ENCODE measurements at places on chromosomes 13 and 19.
A peak's percentile ranks its signal among the peaks of the same experiment; 100 is the strongest.

- H3K4me1 ChIP-seq, result peaks cover 21% of the 10 kb centered on the region
- H3K27ac ChIP-seq, result no peak overlapping the region
Observed at GRCh38 chr19:48466561-48467325, 2.4 kb upstream of the CYTH2 start.

DNA sequence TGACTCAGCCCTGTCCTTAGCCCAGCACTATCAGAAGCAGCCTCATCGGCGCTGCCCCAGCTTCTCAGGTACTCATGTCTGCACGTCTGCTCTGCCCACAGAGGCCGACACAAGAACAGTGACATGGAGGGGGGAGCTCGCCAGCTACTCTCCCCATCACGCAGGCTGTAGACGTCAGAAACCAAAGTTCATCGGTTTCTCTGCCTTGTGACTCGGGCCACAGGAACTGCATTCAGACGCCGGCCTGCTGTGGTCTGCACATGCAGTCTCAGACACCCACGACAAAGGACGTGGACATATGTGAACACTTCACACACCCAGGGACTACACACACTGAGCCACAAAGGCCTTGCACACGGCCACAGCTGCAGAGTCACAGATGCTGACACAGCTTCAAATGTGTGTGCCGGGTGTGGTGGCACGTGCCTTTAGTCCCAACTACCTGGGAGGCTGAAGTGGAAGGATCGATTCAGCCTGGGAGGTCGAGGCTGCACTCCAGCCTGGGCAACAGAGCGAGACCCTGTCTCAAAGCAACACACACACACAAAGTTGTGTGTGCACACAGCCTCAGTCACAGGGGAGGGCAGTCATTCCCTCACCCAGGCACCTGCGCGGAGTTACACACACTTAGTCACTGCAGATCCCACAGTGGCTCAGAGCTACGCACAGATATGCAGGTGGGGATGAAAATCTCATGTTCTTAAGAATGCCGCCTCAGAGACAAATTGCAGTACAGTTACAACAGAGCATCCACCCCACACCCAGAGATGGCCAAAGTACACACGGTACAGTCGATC, 4.9 kb upstream of the ZFP36 start:
- peak overlapping the region; percentile 95 for H3K27ac ChIP-seq
- peaks cover 84% of the 10 kb centered on the region for H3K4me1 ChIP-seq
- H3K27me3 ChIP-seq, result no peaks in the 10 kb centered on the region
- H3K4me3 ChIP-seq, result peak overlapping the region; percentile 80

DNA sequence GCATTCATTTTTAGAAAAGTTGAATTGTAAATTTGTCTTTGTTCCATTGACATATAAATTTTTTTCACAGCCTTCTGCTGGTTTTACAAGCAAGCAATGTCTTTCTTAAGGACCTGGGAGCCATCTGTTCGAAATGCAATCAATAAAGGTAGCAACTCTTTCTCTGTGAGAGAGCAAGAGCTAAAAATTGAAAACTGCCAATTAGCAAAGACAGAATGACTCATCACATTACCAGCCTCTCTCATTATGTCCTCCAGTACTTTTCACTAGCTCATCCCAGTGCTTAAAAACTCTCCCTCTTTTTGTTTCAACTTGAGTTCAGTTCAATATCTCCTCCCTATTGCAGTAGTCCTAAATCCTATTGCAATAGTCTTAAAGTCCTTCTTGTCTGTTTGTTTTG, 760.7 kb upstream of the SLITRK6 start:
- no peaks in the 10 kb centered on the region for H3K27me3 ChIP-seq
- no peak for DNase-seq

DNA sequence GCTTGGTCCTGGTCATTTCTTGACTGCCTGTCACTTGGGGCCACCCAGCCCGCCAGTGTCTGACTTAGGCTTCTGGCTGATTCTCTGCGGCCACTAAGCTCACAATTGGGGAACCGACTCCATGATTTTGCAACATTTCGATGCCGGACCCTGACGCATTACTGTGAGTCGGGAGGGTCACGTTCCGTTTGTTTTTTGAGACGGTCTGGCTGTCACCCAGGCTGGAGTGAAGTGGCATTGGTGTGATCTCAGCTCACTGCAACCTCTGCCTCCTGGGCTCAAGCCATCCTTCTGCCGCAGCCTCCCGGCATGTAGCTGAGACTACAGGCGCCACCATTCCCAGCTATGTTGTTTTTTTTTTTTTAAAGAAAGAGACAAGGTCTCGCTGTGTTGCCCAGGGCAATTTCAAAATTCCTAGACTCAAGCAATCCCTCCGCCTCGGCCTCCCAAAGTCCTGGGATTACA, 3.2 kb upstream of the ADAT3 start:
- no peak for DNase-seq
- no peaks in the 10 kb centered on the region for H3K27me3 ChIP-seq
- H3K4me3 ChIP-seq, result no peak overlapping the region
- H3K27ac ChIP-seq, result peak overlapping the region; percentile 14
- H3K4me1 ChIP-seq, result peaks cover 59% of the 10 kb centered on the region

- H3K36me3 ChIP-seq, result peaks cover 18% of the 10 kb centered on the region
- H3K4me3 ChIP-seq, result peak overlapping the region; percentile 32
- H3K27ac ChIP-seq, result no peak overlapping the region
- no peak for DNase-seq
- H3K4me1 ChIP-seq, result peaks cover 42% of the 10 kb centered on the region
Observed at GRCh38 chr19:35754370-35755130, 2.3 kb downstream of the HSPB6 start.

- no peaks in the 10 kb centered on the region for H3K4me1 ChIP-seq
- no peak overlapping the region for H3K27ac ChIP-seq
- no peak overlapping the region for H3K4me3 ChIP-seq
- no peak for DNase-seq
Observed at GRCh38 chr13:24887759-24888158, 123.8 kb downstream of the RNF17 start.

- H3K4me1 ChIP-seq, result peaks cover 8% of the 10 kb centered on the region
- no peak overlapping the region for H3K4me3 ChIP-seq
- H3K27me3 ChIP-seq, result no peaks in the 10 kb centered on the region
- H3K36me3 ChIP-seq, result peaks cover 19% of the 10 kb centered on the region
- no peak overlapping the region for H3K27ac ChIP-seq
Observed at GRCh38 chr13:32666990-32667571, 80.8 kb downstream of the PDS5B start.

DNA sequence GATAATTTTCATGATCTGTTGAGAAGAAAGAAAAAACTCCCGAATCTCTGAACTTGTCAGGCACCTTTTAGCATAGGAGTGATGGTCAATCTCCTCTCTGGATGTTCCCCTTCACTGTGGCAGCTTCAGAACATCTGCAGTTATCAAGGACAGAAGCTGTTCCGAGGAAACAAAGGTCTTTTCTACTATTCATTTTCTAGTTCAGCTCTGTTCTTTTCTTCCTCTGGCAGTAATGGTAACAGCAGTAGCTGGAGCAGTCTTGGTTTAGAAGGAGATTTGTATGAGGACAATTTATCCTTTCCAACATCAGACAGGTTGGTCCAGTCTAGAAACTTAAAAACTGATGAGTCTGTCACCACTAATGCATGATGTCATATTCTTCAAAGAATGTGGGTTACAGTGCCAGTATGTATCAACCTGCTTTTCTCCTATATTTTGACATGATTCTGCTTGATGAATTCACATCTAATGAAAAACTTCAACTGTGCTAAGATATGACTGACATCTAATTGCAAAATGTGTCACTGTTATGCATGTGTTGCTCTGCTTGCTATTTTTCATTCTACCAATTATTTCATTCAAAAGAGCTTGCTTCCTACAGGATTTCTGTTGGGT, 41.0 kb downstream of the AKAP11 start:
- no peaks in the 10 kb centered on the region for H3K27me3 ChIP-seq
- no peak overlapping the region for H3K4me3 ChIP-seq
- peaks cover 14% of the 10 kb centered on the region for H3K4me1 ChIP-seq

DNA sequence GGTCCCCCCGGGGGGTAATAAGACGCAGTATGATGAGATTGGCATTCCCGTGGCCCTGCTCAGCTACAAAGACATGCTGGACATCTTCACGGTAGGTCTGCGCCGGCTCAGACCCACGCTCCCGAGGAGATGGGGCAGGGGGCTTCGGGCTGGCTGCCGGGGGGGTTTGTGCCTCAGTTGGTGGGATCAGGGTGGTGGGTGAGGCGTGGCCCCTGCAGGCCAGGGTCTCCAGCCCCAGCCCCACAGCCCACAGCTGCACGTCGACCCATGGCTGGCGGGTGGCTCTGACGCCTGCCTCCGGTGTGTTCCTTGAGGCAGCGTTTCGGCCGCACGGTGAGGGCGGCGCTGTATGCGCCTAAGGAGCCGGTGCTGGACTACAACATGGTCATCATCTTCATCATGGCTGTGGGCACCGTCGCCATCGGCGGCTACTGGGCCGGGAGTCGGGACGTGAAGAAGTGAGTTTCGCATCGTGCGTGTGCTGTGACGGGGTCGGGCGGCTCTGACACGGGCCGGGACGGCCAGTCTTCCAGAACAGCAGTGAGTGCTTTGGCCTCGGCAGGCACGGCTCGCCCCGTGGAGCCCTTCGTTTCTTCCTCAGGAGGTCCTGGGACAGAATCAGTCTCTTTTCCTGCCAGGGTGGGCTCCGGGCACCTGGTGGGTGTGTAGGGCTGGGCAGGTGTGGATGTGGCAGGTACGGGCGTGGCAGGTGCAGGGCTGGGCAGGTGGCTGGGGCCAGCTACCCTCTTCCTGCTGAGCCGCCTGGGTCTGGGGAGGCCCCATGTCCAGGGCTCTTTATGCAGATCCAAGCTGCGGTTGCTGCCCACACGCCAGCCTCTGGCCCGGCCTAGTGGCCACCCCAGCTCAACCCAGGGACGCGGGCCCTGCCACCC, 10.5 kb downstream of the SPPL2B start:
- H3K36me3 ChIP-seq, result peaks cover 27% of the 10 kb centered on the region
- H3K27me3 ChIP-seq, result no peaks in the 10 kb centered on the region
- peaks cover 4% of the 10 kb centered on the region for H3K4me1 ChIP-seq

GRCh38 chr19:15210323-15210781, 9.6 kb upstream of the NOTCH3 start:
- no peak overlapping the region for H3K4me3 ChIP-seq
- H3K27me3 ChIP-seq, result peaks cover 2% of the 10 kb centered on the region
- no peaks in the 10 kb centered on the region for H3K4me1 ChIP-seq
- H3K27ac ChIP-seq, result no peak overlapping the region
- no peak for DNase-seq

DNA sequence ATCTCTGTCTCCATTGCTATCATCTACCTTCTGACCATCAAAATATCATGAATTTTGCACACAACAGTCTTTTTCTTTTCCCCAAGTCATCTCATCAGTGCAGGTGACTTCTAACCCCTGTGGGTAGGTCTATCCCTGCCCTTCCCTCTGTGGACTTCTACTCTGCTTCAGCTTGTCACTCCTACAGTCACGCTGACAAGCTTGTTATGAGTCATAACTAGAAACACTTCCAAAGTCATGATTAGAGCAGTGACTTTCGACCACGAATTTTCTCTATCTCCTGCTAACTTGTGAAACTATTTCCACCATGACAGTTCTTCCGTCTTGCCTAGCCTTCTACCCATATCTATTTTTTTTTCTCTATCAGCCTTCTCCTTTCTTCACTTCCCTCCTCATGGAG, 343.7 kb upstream of the ARGLU1 start:
- no peaks in the 10 kb centered on the region for H3K4me1 ChIP-seq
- no peak for DNase-seq
- H3K27ac ChIP-seq, result no peak overlapping the region

DNA sequence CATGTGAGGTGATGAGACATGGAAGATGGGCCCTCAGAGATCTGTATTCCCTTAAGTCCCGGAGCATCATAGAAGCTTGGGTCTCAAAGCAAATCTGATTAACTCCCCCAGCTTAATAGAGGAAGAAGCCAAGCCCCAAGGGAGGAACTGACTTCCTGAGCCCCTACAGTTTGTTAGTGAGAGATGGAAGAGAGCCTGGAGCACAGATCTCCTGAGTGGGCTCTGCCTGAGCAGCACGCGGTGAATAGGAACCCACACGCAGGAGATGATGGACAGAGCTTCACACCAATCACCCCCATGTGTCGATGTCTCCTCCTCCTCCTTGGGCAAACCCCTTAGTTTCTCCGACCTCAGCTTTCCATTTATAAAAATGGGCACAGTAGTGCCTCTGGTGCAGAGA, 50.1 kb upstream of the ATP12A start:
- no peak overlapping the region for H3K27ac ChIP-seq
- H3K36me3 ChIP-seq, result peaks cover 12% of the 10 kb centered on the region
- no peak overlapping the region for H3K4me3 ChIP-seq
- H3K4me1 ChIP-seq, result peaks cover 46% of the 10 kb centered on the region

- H3K27me3 ChIP-seq, result peaks cover 28% of the 10 kb centered on the region
- H3K4me1 ChIP-seq, result peaks cover 3% of the 10 kb centered on the region
- H3K27ac ChIP-seq, result no peak overlapping the region
- no peak for DNase-seq
- H3K4me3 ChIP-seq, result no peak overlapping the region
Observed at GRCh38 chr19:5345895-5346386, 5.3 kb upstream of the PTPRS start.

DNA sequence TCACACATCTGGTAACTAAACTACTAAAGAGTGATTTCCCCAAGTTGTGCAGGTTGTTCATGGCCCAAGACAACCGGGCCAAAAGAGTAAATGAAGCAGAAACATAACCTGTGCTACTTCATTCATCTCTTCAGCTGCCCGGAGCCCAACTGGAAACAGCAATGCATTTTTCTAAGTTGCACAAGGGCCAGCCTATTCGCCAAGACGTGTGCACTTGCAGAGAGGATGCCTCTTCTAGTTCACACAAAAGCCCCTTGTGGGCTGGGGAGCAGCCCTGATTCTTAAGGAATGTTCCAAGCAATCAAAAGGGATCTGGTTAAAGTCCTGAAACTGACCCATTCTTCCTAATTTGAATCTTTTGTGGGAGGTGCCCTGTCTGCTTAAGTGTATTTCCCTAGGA, 275.8 kb downstream of the SHISA2 start:
- no peak for DNase-seq
- no peak overlapping the region for H3K27ac ChIP-seq
- peaks cover 4% of the 10 kb centered on the region for H3K27me3 ChIP-seq
- H3K4me1 ChIP-seq, result peaks cover 10% of the 10 kb centered on the region
- H3K36me3 ChIP-seq, result no peaks in the 10 kb centered on the region

DNA sequence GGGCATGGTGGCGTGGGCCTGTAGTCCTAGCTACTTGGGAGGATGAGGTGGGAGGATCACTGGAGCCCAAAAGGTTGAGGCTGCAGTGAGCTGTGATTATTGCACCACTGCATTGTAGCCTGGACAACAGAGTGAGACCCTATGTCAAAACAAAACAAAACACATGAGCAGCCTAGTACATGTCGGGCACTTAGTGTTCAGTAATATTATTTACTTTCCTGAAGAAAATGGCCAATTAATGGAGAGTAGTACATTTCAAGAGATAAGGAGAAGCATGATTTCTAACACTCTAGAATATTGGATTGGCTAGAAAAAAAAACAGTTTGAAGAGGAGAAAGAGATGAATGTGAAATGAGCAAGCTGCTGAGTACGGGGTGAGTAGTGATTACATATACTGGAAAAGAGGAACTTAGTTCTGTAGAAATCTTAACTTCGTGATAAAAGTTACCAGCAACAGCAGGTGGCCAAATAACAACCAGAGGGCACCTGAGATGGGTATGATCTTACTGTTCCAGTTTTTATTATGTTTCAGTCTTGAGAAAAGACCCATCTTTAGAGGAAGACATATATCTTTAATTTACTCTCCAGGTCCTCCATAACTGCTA, 36.2 kb downstream of the SPATA13 start:
- no peak for DNase-seq
- H3K4me3 ChIP-seq, result no peak overlapping the region
- H3K27me3 ChIP-seq, result peaks cover 4% of the 10 kb centered on the region
- no peaks in the 10 kb centered on the region for H3K36me3 ChIP-seq

- peaks cover 7% of the 10 kb centered on the region for H3K27me3 ChIP-seq
- peak overlapping the region; percentile 82 for H3K27ac ChIP-seq
- peak overlapping the region; percentile 98 for H3K4me3 ChIP-seq
- peaks cover 6% of the 10 kb centered on the region for H3K36me3 ChIP-seq
Observed at GRCh38 chr19:4639531-4640246, 373 bp downstream of the TNFAIP8L1 start.

- DNase-seq, result peak; percentile 59
- peaks cover 25% of the 10 kb centered on the region for H3K36me3 ChIP-seq
- H3K4me3 ChIP-seq, result peak overlapping the region; percentile 99
- H3K27me3 ChIP-seq, result peaks cover 4% of the 10 kb centered on the region
Observed at GRCh38 chr19:12720851-12721655, 2.7 kb downstream of the TNPO2 start.
